Activated CD4-positive, CD25-positive, alpha-beta regulatory T cell (primary cell): ENCODE measurements at places on chromosomes 5 and 9.

GRCh38 chr9:136881691-136882108 is 4.6 kb upstream of the TRAF2 start:
- DNase-seq = no peak

DNA sequence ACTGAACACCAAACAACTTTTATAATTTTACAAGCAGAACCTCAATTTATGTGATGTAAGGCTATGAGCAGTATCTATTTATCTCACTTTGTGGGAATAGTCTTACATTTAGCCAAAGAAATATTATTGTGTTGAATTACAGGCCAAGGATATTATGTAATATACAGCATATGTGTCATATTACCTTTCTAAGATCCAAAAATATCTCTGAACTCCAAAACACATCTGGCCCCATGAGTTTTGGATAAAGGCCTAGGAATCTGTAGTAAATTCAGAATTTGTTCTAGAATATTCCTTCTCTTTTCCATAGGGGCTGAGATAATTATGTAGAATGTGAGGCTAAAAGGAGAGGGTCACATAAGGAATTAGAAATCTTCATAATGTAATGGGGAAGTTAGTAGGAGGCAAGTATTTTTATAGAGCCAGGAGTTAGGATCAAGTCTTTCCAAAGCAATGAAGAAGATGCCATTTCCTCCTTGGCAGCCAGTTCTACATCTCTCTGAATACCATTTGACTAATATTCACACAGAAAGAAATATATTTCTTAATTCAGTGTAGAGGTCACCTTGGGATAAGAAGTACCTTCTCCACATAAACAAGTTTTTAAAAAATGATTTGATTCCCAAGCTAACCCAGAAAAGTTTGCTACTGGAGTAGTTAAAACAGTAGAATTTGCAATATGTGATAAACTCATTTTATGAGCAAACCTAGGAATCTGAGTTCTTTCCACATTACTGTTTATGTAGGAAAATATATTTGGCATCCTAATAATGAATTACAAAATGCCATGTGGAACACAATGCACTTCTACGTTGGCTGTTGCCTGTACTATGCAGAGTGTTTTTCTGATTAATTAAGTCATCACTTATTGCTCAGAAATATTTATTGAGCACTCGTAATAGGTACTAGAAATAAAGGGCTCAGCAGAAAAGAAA is 20.3 kb upstream of the GRAMD2B start:
- no peak for DNase-seq

- no peak for DNase-seq
Observed at GRCh38 chr5:132468656-132469379, 21.8 kb downstream of the IRF1 start.

DNA sequence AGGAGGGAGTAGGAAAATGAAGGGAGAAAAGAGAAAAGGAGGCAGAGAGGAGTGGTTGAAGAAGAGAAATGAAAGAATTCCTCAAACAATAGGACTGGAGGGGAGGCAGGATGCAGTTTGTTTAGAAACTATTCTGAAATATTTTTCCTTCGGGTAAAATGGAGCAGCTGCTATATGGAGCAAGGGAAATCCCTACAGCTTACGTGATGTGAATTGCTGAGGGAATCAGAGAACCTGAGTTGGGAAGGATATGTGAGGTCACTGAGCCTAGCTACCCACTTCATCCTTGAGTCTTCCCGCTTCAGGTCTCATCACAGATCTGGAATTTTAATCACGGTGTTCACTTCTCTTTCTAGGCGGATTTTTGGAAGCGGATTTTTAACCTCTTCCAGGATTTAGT is 204.3 kb downstream of the ERCC6L2 start:
- DNase-seq = no peak

GRCh38 chr5:30997681-30998080 is 195.8 kb upstream of the CDH6 start:
- DNase-seq = no peak

GRCh38 chr5:169874621-169875020 is 105.7 kb downstream of the INSYN2B start:
- no peak for DNase-seq

- no peak for DNase-seq
Observed at GRCh38 chr9:34654323-34655051, 2.5 kb downstream of the IL11RA start.

DNA sequence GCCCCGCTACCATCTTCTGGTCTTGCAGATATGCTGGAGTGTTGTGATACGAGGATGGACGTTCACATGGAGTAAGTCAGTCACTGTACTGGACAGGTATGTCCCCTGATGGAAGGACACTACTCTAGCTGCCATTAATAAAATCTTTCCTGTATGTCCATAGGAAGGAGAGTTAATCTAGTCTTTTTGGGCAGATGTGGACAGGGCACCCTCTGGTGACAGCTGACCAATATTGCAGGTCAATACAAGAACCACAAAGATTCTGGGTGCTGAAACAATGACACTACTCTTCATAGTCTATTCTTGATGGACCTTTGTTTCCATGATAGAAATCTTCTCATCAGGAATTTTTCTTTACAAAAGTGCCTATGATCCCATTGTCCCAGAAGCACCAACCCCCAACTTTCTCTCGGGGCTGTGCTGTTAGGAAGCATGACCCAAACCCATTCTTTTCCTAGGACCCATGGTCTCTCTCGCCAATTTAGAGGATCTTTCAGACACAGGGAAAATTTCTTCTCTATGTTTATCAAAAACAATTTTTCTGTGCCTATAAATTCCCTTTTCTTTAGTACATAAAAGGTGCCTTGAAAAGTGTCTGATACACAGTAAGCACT is 376.9 kb downstream of the DTWD2 start:
- no peak for DNase-seq

DNA sequence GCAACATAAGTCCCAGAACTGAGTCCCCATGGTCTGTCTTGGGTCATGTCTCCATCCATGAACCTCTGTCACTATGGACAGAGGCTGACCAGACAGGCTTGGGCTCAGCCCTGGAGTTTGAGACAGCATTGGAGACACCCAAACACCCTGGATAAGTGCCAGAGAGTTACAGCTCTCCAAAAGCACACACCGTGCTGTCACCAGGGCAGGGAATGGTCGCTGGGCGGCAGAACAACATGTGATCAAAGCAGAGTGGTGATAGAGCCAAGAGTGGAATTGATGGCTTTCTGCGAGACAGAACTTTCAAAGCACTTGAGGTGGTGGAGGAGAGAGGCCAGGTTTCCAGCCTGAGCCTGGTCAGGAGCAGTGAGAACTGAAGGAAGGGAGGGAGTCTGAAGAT is 50.1 kb downstream of the DRD1 start:
- no peak for DNase-seq

DNA sequence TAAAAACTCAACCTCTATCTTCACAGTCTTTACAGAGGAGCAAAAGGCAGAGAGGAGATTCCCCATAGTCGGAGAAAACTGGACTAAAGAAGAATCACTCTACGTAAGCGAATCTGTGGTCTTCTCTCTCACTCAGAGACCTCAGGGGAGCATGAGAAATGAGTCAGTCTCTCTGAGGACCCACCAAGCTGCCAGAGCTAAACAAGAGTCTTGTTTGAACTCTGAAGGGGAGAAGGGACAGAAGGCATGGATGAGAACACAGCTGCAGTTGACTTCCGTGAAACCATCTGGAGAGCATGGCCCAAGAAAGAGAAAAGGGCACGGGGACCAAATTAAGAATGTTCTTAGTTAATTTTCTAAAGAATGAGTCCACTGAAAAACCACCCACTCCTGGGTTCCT is 12.8 kb upstream of the MAN2A1 start:
- no peak for DNase-seq

DNA sequence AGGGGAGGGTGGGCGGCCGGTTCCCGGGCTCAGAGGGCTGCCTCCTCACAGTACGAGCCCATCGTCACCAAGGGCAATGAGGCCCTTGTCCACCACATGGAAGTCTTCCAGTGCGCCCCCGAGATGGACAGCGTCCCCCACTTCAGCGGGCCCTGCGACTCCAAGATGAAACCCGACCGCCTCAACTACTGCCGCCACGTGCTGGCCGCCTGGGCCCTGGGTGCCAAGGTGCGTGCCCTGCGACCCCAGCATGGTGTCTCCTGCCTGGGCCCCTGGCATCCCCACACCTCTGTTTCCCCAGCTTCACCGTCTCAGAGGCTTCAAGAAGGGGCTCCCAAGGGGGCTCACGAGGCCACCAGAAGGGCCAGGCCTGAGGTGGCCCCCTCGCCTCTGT is 7.2 kb downstream of the DBH start:
- DNase-seq = no peak

DNA sequence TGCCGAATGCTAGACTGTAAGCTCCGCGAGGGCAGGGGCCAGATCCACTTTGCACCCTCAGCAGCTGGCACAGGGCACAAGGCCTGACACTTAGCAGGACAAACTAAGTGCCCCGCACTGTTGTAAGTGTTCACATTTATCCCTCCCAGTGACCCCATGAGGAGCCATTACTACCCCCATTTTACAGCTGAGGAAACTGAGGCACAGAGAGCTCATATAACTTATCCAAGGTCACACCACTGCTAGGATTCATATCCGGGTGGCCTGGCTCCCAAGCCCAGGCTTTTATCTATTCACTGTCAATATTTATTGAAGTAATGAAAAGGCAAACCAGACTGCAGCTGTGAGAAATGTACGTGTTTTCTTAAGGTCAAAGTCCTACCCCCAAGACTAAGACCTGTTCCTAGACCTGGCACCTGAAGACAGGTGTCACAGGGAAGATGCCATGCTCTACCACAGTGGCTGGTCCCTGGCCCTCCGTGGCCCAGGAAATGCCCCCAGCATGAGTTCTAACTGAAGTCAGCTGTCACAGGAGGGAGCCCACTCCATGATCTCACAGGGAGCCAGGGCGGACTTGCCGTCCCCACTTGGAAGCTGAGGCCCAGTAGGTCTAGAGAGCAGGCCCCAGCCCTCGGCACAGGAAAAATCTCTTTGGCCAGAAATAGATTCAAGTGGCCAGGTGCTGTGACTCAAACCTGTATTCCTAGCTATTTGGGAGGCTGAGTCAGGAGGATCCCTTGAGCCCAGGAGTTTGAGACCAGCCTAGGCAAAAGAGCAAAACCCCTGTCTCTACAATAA is 74.7 kb upstream of the IL17B start:
- DNase-seq = no peak

- no peak for DNase-seq
Observed at GRCh38 chr5:89053547-89053946, 170.6 kb upstream of the MEF2C start.

DNA sequence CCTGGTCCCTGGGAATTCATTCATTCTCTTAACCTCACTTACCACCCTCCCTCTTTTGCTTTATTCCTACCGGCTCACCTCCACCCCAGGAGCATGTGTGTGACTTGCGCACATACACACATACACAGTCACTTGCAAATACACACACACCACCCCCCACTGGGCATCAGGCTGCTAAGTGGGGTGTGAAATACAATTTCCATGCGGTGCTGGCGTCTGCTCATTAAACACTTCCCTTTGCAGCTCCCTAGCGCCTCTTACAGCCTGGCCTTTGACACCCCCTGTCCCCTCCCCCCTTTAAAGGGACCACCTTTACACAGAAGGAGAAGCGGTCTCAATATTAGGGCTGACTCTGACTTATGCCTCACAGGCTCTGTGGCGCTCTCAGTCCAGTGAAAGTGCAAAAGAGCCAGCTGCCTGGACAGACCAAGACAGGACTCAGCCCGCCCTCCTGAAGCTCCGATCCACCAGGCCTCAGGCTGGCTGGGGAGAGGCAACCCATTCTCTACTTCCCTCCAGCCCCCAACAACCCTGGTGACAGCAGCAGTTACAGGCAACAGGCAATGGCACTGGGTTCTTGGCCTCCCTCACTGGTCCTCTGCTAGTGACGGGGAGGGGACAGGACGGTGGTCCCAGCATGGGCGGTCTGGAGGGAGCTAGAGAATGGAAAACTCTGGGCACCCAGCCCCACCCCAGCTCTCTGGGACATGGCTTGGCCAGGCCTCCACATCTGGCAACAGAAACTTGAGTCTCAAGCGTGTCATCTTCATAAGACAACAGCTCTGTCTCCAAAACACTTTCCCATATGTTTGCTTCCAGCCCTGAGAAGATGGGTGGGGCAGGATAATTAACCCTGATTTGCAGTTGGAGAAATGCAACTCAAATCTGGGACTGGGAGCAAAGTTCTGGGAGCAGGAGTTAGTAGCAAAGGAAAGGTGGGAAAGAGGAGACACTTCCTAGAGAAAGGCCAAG is 12.0 kb downstream of the ENHO start:
- DNase-seq = no peak

- no peak for DNase-seq
Observed at GRCh38 chr9:6305954-6306563, 22.1 kb upstream of the TPD52L3 start.

DNA sequence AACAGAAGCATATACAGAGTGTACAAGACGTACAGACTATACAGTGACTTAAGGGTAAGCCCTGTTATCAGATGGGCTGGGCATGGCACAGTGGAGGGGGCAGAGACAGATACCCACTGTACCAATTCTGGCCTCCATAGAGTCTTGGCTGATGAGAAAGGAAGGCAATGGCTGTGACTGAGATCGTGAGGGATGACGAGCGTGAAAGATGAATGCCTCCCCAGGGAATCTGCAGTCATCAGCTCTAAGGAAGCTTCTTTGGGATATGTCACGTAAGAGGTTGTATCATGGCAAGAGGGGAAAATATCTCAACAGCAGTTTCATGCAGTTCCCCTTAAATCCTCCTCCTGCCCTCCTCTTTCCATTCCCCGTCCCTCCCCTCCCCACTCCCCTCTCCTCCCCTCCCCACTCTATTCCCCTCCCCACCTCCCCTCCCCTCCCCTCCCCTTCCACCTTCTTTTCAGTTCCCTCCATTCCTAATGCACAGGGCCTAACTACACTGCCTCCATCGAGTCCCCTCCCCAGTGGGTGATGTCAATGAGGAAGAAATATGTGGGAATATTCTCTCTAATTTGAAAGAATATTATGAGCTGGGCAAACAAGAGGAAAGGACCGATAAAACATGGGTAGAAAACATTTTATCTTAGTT is 226.4 kb upstream of the DAP start:
- no peak for DNase-seq

- DNase-seq = no peak
Observed at GRCh38 chr9:21119093-21119770, 22.4 kb downstream of the IFNW1 start.

GRCh38 chr9:27683181-27683580 is 109.9 kb upstream of the C9orf72 start:
- DNase-seq = no peak

- DNase-seq = no peak
Observed at GRCh38 chr5:109694451-109694891, 4.7 kb downstream of the MAN2A1 start.

- DNase-seq = no peak
Observed at GRCh38 chr9:106400950-106401349, 462.0 kb upstream of the ZNF462 start.

- DNase-seq = no peak
Observed at GRCh38 chr9:98142925-98143481, 24.0 kb upstream of the TRIM14 start.

DNA sequence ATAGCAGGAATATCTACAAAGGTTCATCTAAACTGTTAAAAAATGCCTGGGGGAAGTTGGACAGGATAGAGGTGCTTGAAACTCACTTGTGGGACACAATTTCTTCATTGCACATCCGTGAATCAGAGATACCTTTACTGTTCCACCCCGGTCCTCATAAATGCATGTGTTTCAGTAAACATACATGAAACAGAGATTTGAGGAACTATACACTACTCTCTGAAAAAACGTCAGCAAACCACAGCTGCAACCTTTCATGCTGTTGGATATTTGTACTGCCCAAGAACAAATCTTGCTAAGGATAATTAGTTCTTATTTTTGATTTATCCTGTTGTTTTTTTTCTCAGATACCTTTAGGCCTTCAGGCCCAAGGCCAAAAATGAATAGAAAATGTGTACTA is 337.3 kb downstream of the KDM4C start:
- no peak for DNase-seq

- DNase-seq = no peak
Observed at GRCh38 chr5:38582293-38582974, 26.0 kb upstream of the LIFR start.

GRCh38 chr9:87733273-87734052 is 7.5 kb downstream of the CTSL start:
- DNase-seq = no peak
